Activated CD8-positive, alpha-beta T cell treated with anti-CD3 and anti-CD28 coated beads for 36 hours (primary cell): ENCODE measurements at places on chromosomes 3 and 15. TPM values are rescaled to one million over a fixed set of nuclear protein-coding genes. Genes with fewer than 3 reads are reported as not detected.

SYNPR gene
- total RNA-seq: not detected

DNA sequence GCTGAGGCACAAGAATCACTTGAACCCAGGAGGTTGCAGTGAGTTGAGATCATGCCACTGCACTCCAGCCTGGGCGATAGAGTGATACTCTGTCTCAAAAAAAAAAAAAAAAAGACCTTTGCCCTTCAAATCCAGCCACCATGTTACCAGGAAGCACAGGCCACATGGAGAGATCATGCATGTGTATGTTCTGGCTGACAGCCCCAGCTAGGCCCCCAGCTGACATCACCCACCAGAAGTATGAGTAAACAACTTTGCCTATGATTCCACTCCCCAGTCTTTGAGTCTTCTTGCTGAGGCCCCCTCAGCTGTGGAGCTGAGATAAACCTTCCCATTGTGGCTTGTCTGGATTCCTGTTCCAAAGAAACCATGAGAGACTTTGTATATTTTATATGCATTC, 3.3 kb upstream of the ARIH2 start:
- H3K4me3 ChIP-seq: no peak overlapping the region
- peak overlapping the region; percentile 76 for H3K27ac ChIP-seq
- H3K4me1 ChIP-seq: peaks cover 18% of the 10 kb centered on the region
- H3K36me3 ChIP-seq: peaks cover 9% of the 10 kb centered on the region
- DNase-seq: peak; percentile 55
- H3K27me3 ChIP-seq: no peaks in the 10 kb centered on the region

GOLGA8S gene
- 0.16 TPM for total RNA-seq

GRCh38 chr15:59278120-59278519, 71.5 kb downstream of the LDHAL6B start:
- DNase-seq: no peak
- H3K4me3 ChIP-seq: no peak overlapping the region
- H3K4me1 ChIP-seq: peaks cover 17% of the 10 kb centered on the region
- no peak overlapping the region for H3K27ac ChIP-seq

DNA sequence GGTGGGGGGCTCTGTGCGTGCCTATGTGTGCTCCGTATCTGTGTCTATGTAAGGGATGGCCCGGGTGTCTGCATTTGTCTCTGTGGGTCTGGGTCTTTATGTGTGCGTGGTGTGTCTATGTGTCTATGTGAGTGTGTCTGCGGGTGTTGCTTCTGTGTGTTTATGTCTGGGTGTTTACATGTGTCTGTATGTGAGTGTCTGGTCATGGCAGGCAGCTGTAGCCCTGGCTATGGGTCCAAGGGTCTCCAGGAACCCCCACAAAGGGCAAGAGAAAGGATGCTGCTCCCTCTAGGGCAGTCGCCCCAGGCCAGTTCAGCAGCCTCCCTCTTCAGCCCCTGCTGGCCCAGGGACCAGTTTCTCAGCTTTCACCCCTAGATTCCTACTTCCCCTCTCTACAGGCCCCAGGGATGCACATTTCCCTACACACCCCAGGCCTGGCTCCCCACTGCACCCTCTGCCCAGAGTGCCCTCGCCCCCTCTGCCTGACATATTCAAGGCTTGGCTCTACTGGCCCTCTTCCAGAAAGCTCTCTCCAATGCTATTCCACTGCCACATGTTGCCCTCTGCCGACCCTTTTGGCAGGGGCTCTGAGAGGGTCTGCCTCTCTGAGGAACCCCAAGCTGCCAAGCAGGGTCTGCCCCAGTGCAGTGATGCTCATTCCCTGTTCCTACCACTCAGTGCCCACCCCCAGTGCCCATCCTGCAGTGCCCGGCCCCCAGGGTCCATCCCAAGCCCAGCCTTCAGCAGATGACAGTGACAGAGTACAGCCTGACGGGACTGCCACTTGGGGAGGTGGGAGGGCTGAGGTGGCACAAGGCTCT, 1.0 kb upstream of the MYL3 start:
- H3K4me3 ChIP-seq: no peak overlapping the region
- no peak overlapping the region for H3K27ac ChIP-seq
- H3K36me3 ChIP-seq: no peaks in the 10 kb centered on the region
- no peak for DNase-seq
- no peaks in the 10 kb centered on the region for H3K27me3 ChIP-seq

CCR9 gene
- 0.20 TPM for total RNA-seq

DNAH12 gene
- 0.07 TPM for total RNA-seq

- DNase-seq: no peak
- H3K4me1 ChIP-seq: no peaks in the 10 kb centered on the region
- H3K27me3 ChIP-seq: no peaks in the 10 kb centered on the region
Measured at GRCh38 chr3:35144011-35144410, 495.3 kb upstream of the ARPP21 start.

- no peak overlapping the region for H3K27ac ChIP-seq
- no peak for DNase-seq
- no peaks in the 10 kb centered on the region for H3K36me3 ChIP-seq
Measured at GRCh38 chr15:70274255-70274880, 176.7 kb upstream of the TLE3 start.

DNA sequence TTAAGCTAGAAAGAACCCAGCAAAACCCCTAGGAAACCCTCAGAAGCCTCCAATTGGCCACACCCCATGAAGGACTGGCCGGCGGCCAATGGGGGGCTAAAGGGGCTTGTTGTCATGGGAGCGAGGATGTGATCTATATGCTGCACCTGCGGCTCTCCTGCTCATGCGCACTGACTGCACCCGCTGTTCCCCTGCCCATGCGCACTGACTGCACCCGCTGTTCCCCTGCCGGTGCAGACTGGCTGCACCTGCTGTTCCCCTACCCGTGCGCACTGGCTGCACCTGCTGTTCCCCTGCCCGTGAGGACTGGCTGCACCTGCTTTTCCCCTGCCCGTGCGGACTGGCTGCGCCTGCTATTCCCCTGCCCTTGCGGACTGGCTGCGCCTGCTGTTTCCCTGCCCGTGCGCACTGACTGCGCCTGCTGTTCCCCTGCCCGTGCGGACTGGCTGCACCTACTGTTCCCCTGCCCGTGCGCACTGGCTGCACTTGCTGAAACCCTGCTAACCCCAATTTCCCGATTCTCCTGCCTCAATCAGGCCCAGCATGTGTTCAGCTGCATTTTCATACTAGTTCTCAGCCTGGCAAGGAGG, 16.8 kb upstream of the MCCC1 start:
- no peaks in the 10 kb centered on the region for H3K36me3 ChIP-seq
- peak overlapping the region; percentile 72 for H3K4me3 ChIP-seq
- H3K27me3 ChIP-seq: peaks cover 11% of the 10 kb centered on the region
- no peak overlapping the region for H3K27ac ChIP-seq
- H3K4me1 ChIP-seq: peaks cover 4% of the 10 kb centered on the region

GRCh38 chr3:22170370-22170769, 419.4 kb upstream of the ZNF385D start:
- H3K4me1 ChIP-seq: no peaks in the 10 kb centered on the region
- no peak overlapping the region for H3K4me3 ChIP-seq
- H3K27ac ChIP-seq: no peak overlapping the region
- H3K36me3 ChIP-seq: no peaks in the 10 kb centered on the region

ZNF385D gene
- total RNA-seq: not detected

DNA sequence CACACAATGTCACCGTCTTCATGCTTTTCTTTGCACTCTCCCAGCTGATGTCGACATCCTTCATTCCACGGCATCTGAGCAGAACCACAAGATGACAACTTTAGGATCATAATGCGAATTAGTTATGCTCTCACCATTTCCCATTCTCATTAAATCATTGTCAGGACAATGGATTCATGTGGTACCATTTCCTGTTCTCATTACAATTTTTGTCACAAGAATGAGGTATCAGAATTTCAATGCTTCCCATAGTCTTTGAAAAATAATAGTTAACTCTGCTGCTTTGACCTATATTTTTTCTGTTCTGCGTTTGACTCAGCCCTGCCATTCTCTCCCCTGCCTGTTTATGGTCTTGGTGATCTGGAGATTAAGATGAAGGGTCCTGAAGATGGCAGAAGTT, 175.7 kb upstream of the MDFIC2 start:
- no peaks in the 10 kb centered on the region for H3K36me3 ChIP-seq
- H3K27ac ChIP-seq: no peak overlapping the region
- no peak overlapping the region for H3K4me3 ChIP-seq
- peaks cover 18% of the 10 kb centered on the region for H3K27me3 ChIP-seq
- H3K4me1 ChIP-seq: no peaks in the 10 kb centered on the region
- DNase-seq: no peak

- H3K27me3 ChIP-seq: no peaks in the 10 kb centered on the region
- H3K36me3 ChIP-seq: no peaks in the 10 kb centered on the region
- H3K4me3 ChIP-seq: no peak overlapping the region
- no peaks in the 10 kb centered on the region for H3K4me1 ChIP-seq
Measured at GRCh38 chr3:117798221-117798620, 1088.6 kb downstream of the TUSC7 start.

- no peak overlapping the region for H3K4me3 ChIP-seq
- no peak overlapping the region for H3K27ac ChIP-seq
- DNase-seq: no peak
- no peaks in the 10 kb centered on the region for H3K36me3 ChIP-seq
Measured at GRCh38 chr15:101058735-101059134, 139.6 kb downstream of the LRRK1 start.

GRCh38 chr3:118811236-118811732, 223.4 kb downstream of the IGSF11 start:
- DNase-seq: no peak
- no peak overlapping the region for H3K4me3 ChIP-seq
- peaks cover 4% of the 10 kb centered on the region for H3K27me3 ChIP-seq
- H3K4me1 ChIP-seq: peaks cover 6% of the 10 kb centered on the region
- no peak overlapping the region for H3K27ac ChIP-seq

OR5K4 gene
- not detected for total RNA-seq

DNA sequence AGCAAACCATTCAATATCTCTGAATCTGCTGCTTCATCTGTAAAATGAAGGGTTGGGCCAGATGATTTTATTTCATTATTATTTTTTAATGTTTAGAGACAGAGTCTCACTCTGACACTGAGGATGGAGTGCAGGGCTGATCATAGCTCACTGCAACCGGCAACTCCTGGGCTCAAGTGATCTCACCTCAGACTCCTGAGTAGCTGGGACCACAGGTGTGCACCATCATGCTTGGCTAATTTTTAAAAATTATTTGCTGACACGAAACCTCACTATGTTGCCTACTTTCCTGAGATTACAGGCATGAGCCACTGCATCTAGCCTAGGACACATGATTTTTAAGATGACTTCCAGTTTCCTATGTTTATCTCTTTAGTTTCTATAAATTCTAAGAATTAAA, 105.8 kb downstream of the P3H2 start:
- no peaks in the 10 kb centered on the region for H3K36me3 ChIP-seq
- no peak overlapping the region for H3K27ac ChIP-seq
- DNase-seq: no peak
- no peaks in the 10 kb centered on the region for H3K4me1 ChIP-seq
- H3K27me3 ChIP-seq: peaks cover 3% of the 10 kb centered on the region
- no peak overlapping the region for H3K4me3 ChIP-seq

- H3K27me3 ChIP-seq: peaks cover 2% of the 10 kb centered on the region
- H3K4me1 ChIP-seq: peaks cover 19% of the 10 kb centered on the region
Measured at GRCh38 chr3:44554626-44555592, at the start of gene ZKSCAN7. TSS of gene ZKSCAN7 (plus strand) at chr3:44555193. CDS start at chr3:44557048, 1,855 bp downstream.

- H3K36me3 ChIP-seq: no peaks in the 10 kb centered on the region
- H3K4me1 ChIP-seq: peaks cover 4% of the 10 kb centered on the region
- H3K27me3 ChIP-seq: no peaks in the 10 kb centered on the region
Measured at GRCh38 chr3:31157047-31157694, 262.7 kb upstream of the GADL1 start.

GRCh38 chr15:66798426-66799061, 96.5 kb downstream of the SMAD6 start:
- DNase-seq: no peak
- H3K36me3 ChIP-seq: no peaks in the 10 kb centered on the region

DNA sequence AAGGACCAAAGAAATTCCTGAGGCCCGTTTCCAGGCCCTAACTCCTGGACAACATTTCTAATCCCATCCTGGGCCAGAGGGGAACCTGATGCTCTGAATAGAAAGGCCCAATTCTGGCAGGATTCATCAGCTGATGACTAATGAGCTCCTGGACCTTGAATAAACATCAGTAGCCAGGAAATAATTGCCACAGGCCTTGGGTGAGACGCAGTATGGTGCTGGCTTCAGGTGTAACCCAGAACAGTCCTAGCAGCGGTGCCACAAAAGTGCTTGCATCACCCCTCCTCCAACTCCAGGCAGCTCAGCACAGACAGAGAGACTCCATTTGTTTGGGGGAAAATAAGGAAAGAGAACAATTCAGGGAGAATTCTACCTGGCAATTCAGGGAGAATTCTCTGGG, 184.7 kb upstream of the POU1F1 start:
- no peaks in the 10 kb centered on the region for H3K36me3 ChIP-seq
- no peak overlapping the region for H3K4me3 ChIP-seq
- H3K27me3 ChIP-seq: no peaks in the 10 kb centered on the region

- peaks cover 2% of the 10 kb centered on the region for H3K27me3 ChIP-seq
- no peaks in the 10 kb centered on the region for H3K36me3 ChIP-seq
- no peak overlapping the region for H3K27ac ChIP-seq
Measured at GRCh38 chr15:39597751-39598185, 16.9 kb downstream of the THBS1 start.

DNA sequence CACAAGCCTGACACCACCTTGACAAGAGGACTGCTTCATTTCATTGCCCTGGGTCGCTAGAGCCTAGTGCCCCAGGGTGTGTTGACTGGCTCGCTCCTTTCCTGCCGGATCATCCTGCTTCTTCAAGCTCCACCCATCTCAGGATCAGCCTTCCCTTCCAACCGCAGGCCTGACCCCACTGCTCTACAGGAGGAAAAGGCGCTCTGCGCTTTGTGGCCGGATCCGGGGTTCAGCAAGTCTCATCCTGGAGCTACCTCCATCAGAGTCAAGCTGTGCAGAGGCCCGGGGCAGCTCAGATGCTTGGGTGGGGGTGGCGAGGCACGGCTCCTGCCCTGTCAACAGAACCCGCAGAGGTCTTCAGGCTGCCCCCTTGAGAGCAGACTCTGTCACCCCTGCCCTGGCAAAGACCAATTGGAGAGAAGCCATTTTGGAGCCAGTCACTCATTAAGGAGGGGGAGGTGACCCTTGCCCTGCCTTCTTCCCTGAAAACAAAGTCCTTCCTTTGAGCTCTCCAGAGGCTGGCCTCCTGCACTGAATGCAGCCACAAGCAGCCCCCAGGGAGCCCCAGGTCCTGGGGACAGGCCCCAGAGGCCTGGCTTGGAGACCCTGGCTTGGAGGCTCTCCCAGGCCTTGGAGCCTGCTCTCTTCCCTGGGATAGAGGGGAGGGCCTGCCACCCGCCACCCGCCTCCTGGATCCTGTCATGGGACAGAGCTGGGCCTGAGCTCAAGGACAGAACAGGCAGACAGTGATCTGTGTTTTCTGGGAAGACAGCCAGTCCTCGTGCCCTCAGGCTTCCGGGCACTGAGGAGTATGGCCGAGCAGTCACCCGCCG, 80.3 kb downstream of the CPN2 start:
- peaks cover 4% of the 10 kb centered on the region for H3K27me3 ChIP-seq
- no peak for DNase-seq
- H3K4me3 ChIP-seq: no peak overlapping the region
- no peak overlapping the region for H3K27ac ChIP-seq
- no peaks in the 10 kb centered on the region for H3K36me3 ChIP-seq

DNA sequence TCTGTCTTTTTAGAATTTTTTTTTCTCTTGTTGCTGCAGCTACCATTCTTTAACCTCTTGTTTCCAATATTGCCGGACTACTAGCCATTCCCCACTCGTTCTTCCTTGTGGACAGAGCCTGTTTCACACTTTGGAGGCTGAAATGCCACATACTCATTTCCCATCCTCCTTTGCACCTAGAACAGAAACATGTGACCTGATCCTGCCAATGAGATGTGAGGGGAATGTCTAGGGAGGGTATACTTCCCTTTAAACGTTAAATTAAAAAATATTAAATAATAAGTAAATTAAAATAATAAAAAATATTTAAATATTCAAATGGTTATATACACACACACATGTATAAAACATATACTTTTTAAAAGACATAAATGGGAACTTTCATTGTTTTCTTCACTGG, 20.6 kb upstream of the MDFIC2 start:
- no peak overlapping the region for H3K4me3 ChIP-seq
- H3K27me3 ChIP-seq: peaks cover 2% of the 10 kb centered on the region
- H3K36me3 ChIP-seq: no peaks in the 10 kb centered on the region
- H3K27ac ChIP-seq: no peak overlapping the region
- DNase-seq: no peak
- H3K4me1 ChIP-seq: no peaks in the 10 kb centered on the region
